ENCODE measurements at places on chromosomes 4 and X. TPM values are rescaled to one million over a fixed set of nuclear protein-coding genes. Genes with fewer than 3 reads are reported as not detected.
A peak's percentile ranks its signal among the peaks of the same experiment; 100 is the strongest.

TBX22 gene
- not detected for total RNA-seq

OFD1 gene
- total RNA-seq: 72.5 TPM

TEX11 gene
- not detected for total RNA-seq

SMIM10L2A gene
- total RNA-seq: 5.0 TPM

FGB gene
- not detected for total RNA-seq

PRDM8 gene
- total RNA-seq: 8.0 TPM

MAML3 gene
- 9.4 TPM for total RNA-seq

SOD3 gene
- not detected for total RNA-seq

TMPRSS11F gene
- not detected for total RNA-seq

ADAMTS3 gene
- total RNA-seq: not detected

DNA sequence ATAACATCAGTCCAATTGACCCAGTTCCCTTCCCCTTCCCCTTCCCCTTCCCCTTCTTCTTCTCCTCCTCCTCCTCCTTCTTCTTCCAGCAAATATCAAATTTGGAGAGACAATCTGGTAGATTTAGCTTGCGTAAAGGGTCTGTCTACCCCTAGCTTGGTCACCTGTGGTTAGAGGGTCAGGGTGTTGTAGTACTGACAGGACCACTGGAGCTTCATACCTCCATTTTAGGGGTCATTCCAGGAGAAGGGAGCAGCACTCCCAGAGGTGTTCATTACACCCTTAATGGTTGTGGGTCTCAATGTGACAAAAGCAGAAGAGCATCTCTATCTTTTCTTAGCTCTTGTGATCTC, 3.7 kb upstream of the FGB start:
- H3K27me3 ChIP-seq: no peaks in the 10 kb centered on the region
- H3K4me1 ChIP-seq: no peaks in the 10 kb centered on the region
- no peak overlapping the region for H3K4me3 ChIP-seq
- H3K27ac ChIP-seq: no peak overlapping the region

GRCh38 chr4:94828882-94829281, 71.1 kb downstream of the BMPR1B start:
- H3K4me3 ChIP-seq: no peak overlapping the region
- no peaks in the 10 kb centered on the region for H3K27me3 ChIP-seq
- H3K36me3 ChIP-seq: no peaks in the 10 kb centered on the region
- H3K27ac ChIP-seq: no peak overlapping the region
- DNase-seq: no peak

DNA sequence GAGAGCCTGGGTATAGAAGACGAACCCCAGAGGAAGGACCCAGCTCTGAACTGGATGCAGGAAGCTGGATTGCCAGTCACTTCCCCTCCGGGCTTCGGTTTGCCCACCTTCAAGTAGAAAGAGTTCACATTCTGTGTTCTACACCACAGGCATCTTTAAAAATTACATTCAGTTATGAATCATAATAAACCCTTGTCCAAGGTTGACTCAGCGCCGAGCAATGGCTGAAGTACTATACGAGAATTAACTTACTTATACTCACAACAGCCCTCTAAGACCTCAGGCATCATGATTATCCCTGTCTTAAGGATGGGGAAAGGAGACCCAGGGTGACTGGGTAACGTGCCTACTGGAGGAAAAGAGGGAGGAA, 72.5 kb downstream of the EVC2 start:
- no peak overlapping the region for H3K27ac ChIP-seq
- no peak for DNase-seq
- no peaks in the 10 kb centered on the region for H3K36me3 ChIP-seq
- H3K4me1 ChIP-seq: no peaks in the 10 kb centered on the region
- no peak overlapping the region for H3K4me3 ChIP-seq

GRCh38 chr4:26361297-26361696, 40.5 kb downstream of the RBPJ start:
- DNase-seq: no peak
- no peak overlapping the region for H3K4me3 ChIP-seq
- H3K27me3 ChIP-seq: no peaks in the 10 kb centered on the region
- H3K27ac ChIP-seq: no peak overlapping the region

DNA sequence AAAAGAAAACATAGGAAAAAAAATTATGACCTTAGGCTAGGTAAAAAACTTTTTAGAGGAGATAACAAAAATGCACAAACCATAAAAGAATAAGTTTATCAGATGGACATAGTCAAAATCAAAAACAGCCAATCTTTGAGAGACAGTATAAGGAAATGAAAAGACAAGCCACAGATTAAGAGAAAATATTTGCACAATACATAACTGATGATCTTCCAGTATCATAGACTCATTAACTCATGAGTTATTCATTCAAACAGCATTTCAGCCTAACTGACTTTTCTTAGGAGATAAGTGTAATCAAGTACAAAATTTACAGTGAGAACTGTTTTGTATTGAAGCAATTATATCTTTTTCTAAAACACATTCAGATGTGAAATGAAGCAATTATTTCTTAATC, 183.8 kb downstream of the FBXO8 start:
- no peak for DNase-seq
- no peaks in the 10 kb centered on the region for H3K4me1 ChIP-seq
- no peak overlapping the region for H3K4me3 ChIP-seq
- H3K27me3 ChIP-seq: no peaks in the 10 kb centered on the region
- no peaks in the 10 kb centered on the region for H3K36me3 ChIP-seq

GRCh38 chr4:88008743-88009171, 1.3 kb downstream of the PKD2 start:
- H3K27me3 ChIP-seq: no peaks in the 10 kb centered on the region
- DNase-seq: no peak
- no peaks in the 10 kb centered on the region for H3K36me3 ChIP-seq
- H3K4me3 ChIP-seq: peak overlapping the region; percentile 61
- H3K27ac ChIP-seq: no peak overlapping the region

- H3K4me1 ChIP-seq: no peaks in the 10 kb centered on the region
- no peak overlapping the region for H3K4me3 ChIP-seq
- no peaks in the 10 kb centered on the region for H3K27me3 ChIP-seq
- no peak overlapping the region for H3K27ac ChIP-seq
- H3K36me3 ChIP-seq: no peaks in the 10 kb centered on the region
- DNase-seq: no peak
Observed at GRCh38 chr4:64121803-64122202, 287.4 kb downstream of the TECRL start.

GRCh38 chr4:72770708-72771107, 201.7 kb upstream of the ADAMTS3 start:
- no peak overlapping the region for H3K4me3 ChIP-seq
- no peak for DNase-seq
- no peaks in the 10 kb centered on the region for H3K27me3 ChIP-seq
- no peak overlapping the region for H3K27ac ChIP-seq
- H3K4me1 ChIP-seq: no peaks in the 10 kb centered on the region

- no peak overlapping the region for H3K4me3 ChIP-seq
- H3K27me3 ChIP-seq: no peaks in the 10 kb centered on the region
- no peaks in the 10 kb centered on the region for H3K4me1 ChIP-seq
- H3K27ac ChIP-seq: no peak overlapping the region
Observed at GRCh38 chrX:154431341-154431740, 2.9 kb downstream of the ATP6AP1 start.

GRCh38 chr4:109174224-109174953, 128.1 kb downstream of the COL25A1 start:
- H3K36me3 ChIP-seq: no peaks in the 10 kb centered on the region
- no peak for DNase-seq
- no peak overlapping the region for H3K4me3 ChIP-seq

DNA sequence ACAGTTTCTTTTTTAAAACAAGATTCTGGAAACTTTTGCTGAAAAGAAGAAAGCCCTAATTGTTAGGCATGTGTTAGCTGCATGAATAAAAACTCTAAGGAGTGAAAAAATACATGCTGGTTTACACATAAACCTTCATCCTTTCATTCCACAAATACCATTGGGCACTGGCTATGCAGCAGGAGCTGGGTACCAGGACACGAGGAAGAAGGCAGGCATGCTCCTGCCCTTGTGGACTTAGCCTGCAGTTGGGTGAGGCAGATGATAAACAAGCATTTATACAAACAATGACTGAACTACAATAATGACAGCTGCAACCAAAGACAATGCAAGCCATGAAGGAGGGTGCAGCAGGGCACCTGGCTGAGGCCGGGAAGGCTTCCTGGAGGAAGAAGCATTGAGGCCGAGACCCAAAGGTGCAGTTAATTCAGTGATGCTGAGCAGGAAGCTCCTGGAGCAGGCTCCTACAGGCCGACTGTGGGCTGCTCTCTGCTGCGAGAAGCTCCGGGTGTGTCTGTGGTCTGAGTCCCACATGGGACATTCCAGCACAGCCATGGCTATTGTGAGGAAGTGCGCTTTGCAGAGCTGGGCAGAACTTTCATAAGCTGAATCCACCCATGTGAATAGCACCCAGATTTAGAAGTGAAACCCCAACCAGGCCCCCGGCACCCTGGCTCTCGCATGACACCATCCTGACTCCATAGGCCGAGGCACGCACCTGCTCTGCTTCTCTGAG, 44.0 kb upstream of the MXD4 start:
- H3K4me1 ChIP-seq: no peaks in the 10 kb centered on the region
- DNase-seq: no peak
- no peak overlapping the region for H3K27ac ChIP-seq
- no peak overlapping the region for H3K4me3 ChIP-seq
- H3K27me3 ChIP-seq: no peaks in the 10 kb centered on the region
- H3K36me3 ChIP-seq: no peaks in the 10 kb centered on the region

- H3K27me3 ChIP-seq: no peaks in the 10 kb centered on the region
- H3K27ac ChIP-seq: no peak overlapping the region
- no peak overlapping the region for H3K4me3 ChIP-seq
- no peak for DNase-seq
Observed at GRCh38 chr4:24722026-24722568, 73.3 kb upstream of the SOD3 start.

DNA sequence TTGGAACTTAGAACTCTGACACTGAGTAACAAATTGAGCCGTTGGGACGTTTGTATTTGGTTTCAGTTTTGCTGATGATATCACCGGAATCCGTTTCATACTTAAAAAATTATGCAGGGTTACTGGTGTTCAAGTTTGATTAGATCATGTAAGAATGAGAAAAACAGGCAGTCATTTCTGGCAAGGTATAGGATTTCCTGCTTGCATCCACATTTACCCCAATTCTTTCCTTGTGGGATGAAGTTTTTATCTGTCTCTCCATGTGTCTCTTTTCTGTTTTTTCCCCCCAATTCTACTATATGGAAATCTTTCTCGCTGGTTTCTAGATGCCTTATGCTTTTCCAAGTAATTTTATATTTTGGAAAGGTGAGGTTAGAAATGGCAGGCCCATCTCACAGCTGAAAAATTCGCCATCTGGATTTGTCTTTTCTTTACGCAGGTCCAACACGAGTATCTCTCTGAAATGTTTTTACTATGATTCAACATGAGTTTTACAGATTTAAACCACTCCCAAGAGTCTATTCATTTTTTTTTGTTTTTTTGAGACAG, 197.9 kb downstream of the SHOX start:
- no peaks in the 10 kb centered on the region for H3K36me3 ChIP-seq
- no peak for DNase-seq
- no peaks in the 10 kb centered on the region for H3K27me3 ChIP-seq
- H3K4me1 ChIP-seq: no peaks in the 10 kb centered on the region
- no peak overlapping the region for H3K27ac ChIP-seq

- no peak for DNase-seq
- H3K27ac ChIP-seq: no peak overlapping the region
- no peaks in the 10 kb centered on the region for H3K36me3 ChIP-seq
- no peaks in the 10 kb centered on the region for H3K27me3 ChIP-seq
Observed at GRCh38 chr4:20095805-20096541, 155.7 kb upstream of the SLIT2 start.

DNA sequence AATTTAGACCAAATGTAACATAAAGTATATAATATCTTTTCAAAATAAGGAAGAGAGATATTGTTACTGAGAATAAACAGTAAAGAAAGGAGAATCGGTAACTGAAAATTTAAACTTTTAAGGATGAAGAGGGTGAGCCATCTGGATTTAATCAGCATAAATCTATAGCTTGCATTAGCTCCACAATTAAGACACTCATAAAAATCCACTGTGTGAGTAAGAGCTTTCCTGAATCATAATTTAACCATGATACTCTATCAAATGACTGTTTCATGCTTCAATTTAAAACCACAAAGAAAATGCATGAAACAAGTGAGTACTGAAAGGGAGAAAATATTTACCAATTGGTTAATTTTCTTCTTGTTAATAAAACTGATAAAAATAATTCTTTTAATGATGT, 951.5 kb upstream of the SLIT2 start:
- no peak for DNase-seq
- H3K27ac ChIP-seq: no peak overlapping the region
- no peaks in the 10 kb centered on the region for H3K4me1 ChIP-seq
- H3K27me3 ChIP-seq: no peaks in the 10 kb centered on the region
- H3K4me3 ChIP-seq: no peak overlapping the region
- H3K36me3 ChIP-seq: no peaks in the 10 kb centered on the region

GRCh38 chr4:101667348-101667747, 123.2 kb upstream of the BANK1 start:
- no peak overlapping the region for H3K27ac ChIP-seq
- no peak overlapping the region for H3K4me3 ChIP-seq
- H3K4me1 ChIP-seq: no peaks in the 10 kb centered on the region
- DNase-seq: no peak
- no peaks in the 10 kb centered on the region for H3K36me3 ChIP-seq

- H3K27ac ChIP-seq: no peak overlapping the region
- no peaks in the 10 kb centered on the region for H3K27me3 ChIP-seq
- no peak for DNase-seq
Observed at GRCh38 chrX:108167211-108167872, 75.8 kb downstream of the ATG4A start.

- no peak for DNase-seq
- no peak overlapping the region for H3K27ac ChIP-seq
- H3K4me3 ChIP-seq: no peak overlapping the region
- H3K36me3 ChIP-seq: no peaks in the 10 kb centered on the region
Observed at GRCh38 chrX:14406225-14406624, 123.1 kb upstream of the GLRA2 start.

DNA sequence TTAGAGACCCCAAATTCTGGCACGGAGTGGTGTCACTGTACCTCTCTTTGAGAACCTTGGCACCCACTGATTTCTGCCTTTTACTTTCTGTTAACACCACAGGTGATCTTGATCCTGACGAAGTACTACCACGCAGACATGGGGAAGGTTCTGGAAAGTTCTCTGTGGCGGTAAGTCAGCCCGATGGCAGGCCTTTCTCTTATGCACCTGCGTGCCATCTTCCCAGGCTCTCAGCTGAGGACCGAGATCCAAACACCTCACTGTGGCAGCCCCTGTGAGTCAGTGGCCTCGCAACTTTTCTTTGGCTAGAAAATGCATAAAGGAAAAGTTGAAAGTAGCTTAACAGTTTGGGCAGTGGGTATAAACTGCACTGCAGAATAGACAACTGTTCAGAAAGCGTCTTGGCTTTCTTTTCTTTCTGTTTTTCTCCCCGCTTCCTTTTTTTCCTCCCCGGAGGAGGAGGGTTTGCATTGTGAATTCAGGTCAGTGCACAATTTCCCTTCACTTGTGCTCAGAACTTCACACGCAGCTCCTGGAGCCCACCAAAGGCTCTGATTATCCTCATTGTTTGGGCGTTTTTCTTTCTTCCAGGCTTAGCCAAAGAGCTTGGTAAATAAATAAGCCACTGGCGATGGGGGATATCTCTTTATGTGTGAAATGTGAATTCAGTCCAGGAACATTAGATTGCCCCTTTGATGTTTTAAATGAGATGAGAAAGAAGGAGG, 38.4 kb downstream of the PSAPL1 start:
- DNase-seq: no peak
- H3K4me3 ChIP-seq: no peak overlapping the region
- no peaks in the 10 kb centered on the region for H3K4me1 ChIP-seq
- H3K27me3 ChIP-seq: no peaks in the 10 kb centered on the region
- H3K27ac ChIP-seq: no peak overlapping the region
- no peaks in the 10 kb centered on the region for H3K36me3 ChIP-seq
